NCI-H1436 treated with DMSO at 0.1 percent for 48 hours (cell line): ENCODE measurements at places on chromosomes 11 and 22.

- no peak for DNase-seq
Observed at GRCh38 chr11:8767466-8768142, 85.0 kb downstream of the RPL27A start.

- DNase-seq: no peak
Observed at GRCh38 chr11:64581057-64581523, 9.9 kb upstream of the SLC22A12 start.

GRCh38 chr22:43177479-43177878 is 9.5 kb downstream of the TTLL12 start:
- DNase-seq: no peak

GRCh38 chr22:33806191-33806590 is 114.1 kb downstream of the LARGE1 start:
- DNase-seq: no peak

DNA sequence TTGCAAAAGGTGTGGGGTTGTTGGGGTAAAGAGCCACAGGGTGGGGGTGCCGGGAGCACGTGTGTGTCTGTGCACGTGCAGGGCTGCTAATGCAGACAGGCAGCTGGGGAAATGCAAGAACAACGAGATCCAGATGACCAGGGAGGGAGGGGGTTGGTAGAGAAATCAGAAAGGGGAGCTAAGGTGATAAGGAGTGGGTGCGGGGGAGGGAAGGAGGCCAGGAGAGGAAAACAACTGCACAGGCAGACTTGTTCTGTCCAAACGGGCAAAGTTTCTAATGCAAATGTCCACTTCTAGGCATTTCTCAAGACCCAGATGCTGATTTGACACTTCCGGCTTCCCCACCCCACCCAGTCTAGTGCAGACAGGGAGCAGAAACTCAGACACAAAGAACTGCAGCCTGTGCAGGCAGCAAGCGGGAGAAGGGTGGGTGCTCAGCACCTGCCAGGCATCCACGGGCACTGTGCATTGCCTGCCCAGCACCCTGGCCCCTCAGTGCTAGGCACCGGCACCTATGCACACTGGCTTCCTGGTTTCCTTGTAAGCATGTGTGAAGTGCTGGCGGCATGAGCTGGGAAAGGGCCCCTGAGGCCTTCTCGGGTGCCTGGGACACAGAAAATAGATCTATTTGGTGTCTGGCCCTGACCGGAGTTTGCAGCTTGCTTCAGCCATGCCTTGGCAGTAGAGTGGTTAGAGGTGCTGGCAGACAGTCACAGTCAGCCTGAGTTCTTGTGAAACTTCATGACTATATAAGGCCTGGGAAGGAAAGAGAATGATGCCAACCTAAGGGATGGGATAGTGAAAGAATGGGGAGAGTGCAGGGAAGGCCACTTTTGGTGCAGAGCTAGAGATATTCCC is 220.1 kb upstream of the SORL1-AS1 start:
- DNase-seq: no peak

DNA sequence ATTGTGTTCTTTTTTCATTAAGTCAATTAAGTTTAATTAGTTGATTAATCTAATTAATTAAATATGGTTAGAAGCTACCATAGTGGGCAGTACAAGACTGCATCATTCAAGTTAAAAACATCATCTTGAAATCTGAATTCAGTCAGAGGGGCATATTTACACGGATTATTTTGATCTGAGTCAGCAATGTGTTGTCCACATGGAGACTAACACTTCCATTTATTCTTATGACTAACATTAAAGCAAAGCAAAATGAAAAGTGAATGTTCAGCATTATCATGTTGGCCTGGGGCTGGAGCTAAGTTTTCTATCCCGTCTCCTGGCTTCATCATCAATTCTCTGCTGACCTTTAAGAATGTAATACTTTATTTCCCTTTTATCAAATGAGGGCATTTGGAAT is 17.3 kb downstream of the FLI1 start:
- no peak for DNase-seq
